Activated naive CD4-positive, alpha-beta T cell treated with Interleukin-2 at 50 U/mL for 16 hours (primary cell): ENCODE measurements at places on chromosomes 2 and 18.

- no peak for DNase-seq
These were observed 4.1 kb upstream of the ZCCHC2 start for GRCh38 chr18:62518460-62519375.

DNA sequence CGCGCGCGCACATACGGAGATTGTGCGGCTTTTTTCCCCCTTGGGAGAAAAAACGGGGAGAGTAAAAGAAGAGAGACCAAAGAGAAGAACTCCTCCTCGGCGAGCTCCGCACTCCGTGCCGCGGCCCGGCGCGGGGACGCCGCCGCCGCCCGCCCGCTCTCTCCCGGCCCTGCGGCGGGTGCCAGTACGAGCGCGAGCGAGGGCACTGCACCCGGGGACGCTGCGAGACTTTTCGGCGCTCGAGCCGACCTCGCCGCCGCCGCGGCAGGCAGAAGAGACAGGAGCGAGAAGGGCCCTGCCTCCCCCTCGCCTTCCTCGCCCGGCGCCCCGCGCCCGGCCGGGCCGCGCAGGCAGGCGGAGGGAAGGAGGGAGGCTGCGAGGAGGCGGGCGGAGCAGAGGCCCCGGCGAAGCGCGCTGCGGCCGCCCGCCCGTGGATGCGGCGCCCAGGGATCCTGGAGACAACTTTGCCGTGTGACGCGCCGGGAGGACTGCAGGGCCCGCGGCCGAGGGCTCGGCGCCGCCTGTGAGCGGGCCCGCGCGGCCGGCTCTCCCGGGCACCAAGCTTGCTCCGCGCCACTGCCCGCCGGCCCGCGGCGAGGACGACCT is 857 bp upstream of the INHBB start:
- DNase-seq = peak; percentile 21

GRCh38 chr2:50765146-50765545 is 266.8 kb downstream of the NRXN1 start:
- DNase-seq = no peak

- DNase-seq = no peak
These were observed 20.0 kb downstream of the DAPL1 start for GRCh38 chr2:158815166-158815565.
